GM12864 (cell line): ENCODE measurements at places on chromosomes 3 and 15.

- no peak for DNase-seq
These were observed 81.5 kb upstream of the KCNMB2 start for GRCh38 chr3:178454726-178455125.

- DNase-seq: no peak
These were observed 165.2 kb downstream of the OSBPL10 start for GRCh38 chr3:31815631-31816440.

GRCh38 chr3:16071206-16071605 lies 103.3 kb upstream of the GALNT15 start:
- no peak for DNase-seq

DNA sequence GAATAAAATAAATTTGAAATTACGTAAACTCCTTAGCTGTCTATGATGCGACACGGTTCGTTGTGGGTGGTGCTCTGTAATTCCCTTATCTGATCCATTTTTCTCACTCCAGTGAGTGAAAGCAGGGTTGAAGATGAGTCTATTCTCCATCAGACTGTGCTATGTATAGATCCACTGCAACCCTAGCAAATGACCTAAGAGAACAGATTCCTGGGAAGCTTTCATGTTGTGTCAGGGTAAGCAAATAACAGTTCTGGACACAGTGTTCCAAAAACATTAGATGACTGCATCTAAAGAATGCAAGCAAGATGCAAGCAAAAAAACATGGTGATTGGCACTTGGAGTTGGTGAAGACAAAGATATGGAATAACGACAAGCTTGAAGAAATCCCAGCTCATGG lies 239.3 kb downstream of the SLC9A9 start:
- DNase-seq: no peak
